LoVo (cell line): ENCODE measurements at places on chromosomes 12 and 14.

DNA sequence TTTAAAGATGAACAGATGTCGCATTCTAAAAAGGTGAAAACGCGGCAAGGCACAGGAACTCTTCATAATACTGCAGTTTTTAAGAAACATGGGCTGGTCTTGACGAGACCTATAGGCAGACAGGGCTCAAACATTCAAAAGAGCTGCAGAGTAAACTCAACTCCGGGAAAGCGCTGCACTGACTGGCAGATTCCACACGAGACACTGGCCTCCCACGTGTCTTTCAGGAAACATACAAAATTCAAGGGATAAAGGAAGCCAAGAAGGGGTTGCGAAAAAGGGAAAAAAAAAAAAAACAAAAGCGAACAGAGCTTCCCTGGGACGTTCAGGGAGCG is 614 bp upstream of the ARF6 start:
- peak; percentile 61 for DNase-seq

DNA sequence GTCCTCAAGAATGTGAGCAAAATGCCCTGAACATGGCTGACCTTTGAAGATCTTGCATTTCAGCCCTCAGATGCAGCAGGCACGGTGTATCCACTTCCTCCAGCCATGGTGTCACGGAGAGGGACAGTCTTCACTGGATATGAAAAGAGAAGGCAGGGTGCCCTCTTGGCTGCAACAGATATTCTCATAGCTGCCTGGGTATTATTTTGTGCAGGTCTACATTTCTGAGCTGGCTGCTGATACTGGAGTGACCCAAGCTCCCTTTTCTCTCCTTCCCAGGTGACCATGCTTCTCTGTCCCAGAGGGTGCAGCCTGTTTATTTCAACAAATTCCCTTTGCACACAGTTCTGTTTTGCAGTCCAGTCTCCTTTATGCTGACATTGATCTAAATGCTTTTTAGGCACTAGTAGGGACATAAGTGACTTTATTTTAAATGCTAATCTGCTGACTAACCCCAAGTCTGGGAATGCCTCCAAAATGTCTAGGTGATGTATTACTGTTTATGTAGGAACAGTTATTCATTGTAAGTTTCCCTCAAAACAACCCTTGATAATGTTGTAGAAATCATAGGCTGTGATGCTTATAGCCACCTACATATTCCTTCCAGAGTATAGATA is 17.4 kb upstream of the PYGL start:
- DNase-seq = no peak

- no peak for DNase-seq
These were observed 118.2 kb upstream of the TMCC3 start for GRCh38 chr12:94768398-94769046.

- DNase-seq = no peak
These were observed 21.3 kb downstream of the KCNA5 start for GRCh38 chr12:5064913-5065490.

DNA sequence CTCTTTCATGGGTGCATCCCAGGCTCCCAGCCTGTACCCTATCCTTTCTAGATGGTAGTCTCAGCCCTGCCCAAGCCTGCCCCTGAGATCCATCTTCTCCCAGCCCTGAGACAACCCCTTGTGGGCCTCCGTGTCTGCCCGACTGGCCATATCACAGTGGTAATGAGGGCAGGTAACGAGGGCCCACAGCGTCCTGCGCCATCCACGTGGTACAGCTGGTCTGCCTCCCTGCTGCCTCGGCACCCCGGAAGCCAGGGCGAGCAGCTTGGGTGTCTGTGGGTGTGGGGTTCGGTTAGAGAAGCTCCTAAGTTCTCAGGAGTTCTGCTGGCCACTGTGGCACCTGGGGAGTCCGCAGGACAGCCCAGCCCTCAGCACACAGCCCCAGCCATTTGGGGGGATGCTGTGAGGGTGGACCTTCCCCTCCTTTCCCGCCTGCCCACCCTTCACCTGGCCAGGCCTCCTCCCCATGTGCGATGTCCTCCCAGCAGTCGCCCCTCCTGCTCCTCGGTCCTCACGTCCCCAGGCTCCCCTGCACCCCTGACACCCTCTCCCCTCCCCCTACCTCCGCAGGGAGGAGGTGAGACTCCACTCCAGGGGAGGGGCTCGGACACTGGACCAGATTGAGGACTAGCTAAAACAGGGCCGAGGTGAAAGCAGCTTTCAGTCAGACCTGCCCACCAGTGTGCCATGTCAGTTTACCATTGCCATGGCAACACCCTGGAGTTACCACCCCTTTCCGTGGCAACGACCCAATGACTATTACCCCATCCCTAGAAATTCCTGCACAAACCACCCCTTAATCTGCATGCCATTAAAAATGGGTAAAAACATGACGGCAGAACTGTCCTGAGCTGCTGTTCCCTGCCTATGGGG is 69.0 kb downstream of the KIF26A start:
- no peak for DNase-seq

DNA sequence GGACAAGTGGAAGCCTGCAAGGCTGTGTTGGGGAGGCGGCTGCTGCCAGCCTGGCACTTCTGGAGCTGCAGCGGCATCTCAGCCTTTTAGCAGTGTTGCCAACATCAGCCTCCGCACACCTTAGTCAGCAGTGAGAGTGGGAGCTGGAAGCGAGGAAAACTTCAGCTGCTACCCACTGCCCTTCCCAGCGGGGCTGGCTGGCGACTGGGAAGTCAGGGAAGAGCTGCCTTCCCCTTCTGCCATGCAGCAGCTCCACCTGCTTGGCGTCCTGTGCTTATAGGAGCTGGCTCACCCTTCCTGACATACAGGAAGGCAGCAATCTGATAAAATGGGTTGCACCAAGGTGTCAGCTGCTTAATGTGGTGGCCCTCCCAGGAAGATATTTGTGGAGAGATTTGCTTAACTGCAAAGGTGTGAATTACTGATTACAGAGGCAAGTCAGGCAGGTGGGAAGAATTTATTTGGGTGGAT is 15.4 kb upstream of the PLEKHG3 start:
- DNase-seq = no peak
